Stimulated activated CD8-positive, alpha-beta memory T cell treated with anti-CD3 and anti-CD28 coated beads, Interleukin-7, amount 100 ng/mL, for 1 hour (primary cell): ENCODE measurements at places on chromosomes 11 and 22.

- no peak for DNase-seq
These were observed 18.6 kb upstream of the MCHR1 start for GRCh38 chr22:40660730-40661129.

DNA sequence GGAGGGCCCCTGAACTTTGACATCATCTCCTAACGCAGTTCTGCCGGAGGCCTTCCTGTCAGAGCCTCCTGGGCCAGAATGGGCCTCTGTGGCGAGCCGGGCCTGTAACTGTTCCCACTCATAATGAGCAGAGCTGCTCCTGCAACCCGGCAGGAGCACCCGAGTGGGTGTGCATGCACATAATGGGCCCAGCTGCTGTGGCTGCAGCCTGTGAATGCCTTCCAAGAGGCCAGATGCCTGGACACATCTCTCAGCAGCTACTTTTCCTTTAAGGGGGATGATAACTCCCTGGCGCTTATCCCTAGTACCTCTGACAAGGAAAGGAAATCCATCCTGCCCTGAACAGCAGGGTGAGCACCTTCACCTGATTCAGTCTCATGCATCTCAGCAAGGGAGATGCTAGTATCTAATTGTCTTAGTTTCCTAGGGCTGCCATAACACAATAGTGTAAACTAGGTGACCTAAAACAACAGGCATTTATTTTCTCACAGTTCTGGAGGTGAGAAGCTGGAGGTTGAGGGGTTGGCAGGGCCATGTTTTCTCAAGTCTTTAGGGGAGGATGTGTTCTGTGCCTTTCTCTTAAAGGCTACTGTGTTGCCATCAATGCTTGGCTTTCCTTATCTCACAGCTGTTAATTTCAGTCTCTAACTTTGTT lies 120.5 kb downstream of the TEAD1 start:
- DNase-seq = no peak

DNA sequence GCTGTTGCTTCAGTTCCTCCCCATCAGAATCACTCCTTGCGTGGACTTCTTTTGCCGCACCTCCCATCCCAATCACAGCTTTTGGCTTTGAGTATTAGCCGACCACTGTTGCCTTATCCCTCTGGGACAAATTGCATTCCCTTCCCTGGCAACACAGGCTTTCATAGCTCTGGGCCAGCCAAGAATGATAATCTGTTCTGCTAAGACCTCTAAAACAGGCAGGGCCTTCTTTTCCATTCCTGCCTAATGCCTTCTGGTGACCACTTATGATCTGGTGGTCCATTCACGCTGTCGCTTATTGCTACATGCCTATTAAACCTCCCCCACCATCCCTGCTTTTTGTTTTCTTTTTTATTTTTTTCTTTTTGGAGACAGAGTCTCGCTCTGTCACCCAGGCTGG lies 9.6 kb downstream of the SEC14L2 start:
- DNase-seq = no peak

DNA sequence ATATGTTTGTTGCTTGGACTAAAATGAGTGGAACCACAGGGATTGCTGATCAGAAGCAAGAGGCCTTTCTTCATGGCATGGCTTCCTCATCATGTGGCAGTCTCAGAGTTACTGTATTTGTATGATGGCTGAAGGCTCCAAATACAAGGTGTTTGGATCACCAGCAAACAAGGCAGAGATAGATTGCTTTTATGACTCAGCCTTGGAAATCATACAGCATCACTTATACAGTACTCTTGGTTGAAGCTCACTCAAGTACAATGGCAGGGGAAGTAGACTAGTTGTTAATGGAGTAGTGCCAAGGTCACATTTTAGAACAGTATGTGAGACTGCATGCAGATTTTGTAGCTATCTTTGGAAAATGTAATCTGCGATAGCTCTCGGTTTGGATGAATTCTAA lies 16.6 kb downstream of the CAPRIN1 start:
- no peak for DNase-seq

DNA sequence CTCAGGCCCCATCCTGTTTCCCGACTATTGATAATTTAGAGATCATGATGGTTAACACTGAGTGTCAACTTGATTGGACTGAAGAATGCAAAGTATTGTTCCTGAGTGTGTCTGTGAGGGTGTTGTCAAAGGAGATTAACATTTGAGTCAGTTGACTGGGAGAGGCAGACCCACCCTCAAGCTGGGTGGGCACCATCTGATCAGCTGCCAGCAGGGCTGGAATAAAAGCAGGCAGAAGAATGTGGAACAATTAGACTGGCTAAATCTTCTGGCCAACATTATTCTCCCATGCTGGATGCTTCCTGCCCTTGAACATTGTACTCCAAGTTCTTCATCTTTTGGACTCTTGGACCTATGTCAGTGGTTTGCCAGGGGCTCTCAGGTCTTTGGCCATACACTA lies 1170.0 kb upstream of the CNTN5 start:
- no peak for DNase-seq

DNA sequence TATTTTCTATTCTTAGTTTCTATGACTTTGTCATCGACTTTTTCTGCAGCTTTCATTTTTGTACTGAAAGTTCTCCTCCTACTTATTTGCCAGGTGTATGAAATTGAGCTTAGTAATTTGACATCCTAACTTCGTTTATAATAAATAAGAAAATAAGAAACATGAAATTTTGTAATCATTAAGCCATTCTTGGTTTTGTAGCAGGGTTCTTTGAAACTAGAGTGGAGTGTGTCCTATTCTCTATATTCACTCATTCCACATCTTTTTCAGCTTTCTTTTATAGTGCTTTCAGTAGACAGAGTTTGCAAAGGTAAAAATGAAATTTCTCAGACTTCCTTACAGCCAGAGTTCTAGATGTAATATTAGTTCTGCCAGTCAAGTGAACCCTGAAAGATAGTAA lies 47.8 kb downstream of the FANCF start:
- no peak for DNase-seq

DNA sequence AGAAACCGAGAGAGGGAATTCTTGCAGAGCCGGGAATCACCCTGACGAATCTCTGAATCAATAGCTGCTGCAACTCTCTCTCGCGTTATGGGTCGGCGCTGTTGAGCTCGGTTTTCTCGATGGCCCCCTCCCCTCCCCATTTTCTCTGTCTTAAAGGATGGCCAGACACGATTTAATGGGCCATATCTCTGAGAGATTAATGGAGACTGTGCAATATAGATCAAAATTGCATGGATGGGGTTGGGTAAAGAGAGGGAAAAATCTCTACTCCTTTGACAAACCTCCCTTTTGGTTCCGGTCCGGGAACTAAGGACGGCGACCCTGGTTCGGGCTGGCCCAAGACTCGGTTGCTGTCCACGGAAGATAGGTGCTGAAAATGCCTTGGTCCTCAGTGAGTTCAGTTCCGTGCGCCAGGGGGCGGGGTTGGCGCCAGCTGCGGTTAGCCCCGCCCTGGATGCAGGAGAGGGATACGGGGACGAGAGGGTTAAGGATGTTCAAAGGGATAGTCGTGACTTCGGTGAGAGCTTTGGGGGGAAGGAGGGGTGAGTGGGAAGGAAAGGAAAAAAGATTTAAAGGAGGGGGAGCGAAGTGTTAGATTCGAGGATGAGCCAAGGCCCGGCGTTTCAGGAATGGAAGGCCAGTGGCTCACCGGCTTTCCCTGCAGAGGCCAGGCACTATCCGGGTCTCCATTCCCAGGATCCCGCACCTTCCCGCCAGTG lies 103.6 kb upstream of the HSD17B12 start:
- DNase-seq = no peak

- no peak for DNase-seq
These were observed 1.4 kb downstream of the NECTIN1 start for GRCh38 chr11:119727523-119728151.

- DNase-seq = no peak
These were observed 159.7 kb downstream of the DDX10 start for GRCh38 chr11:108824545-108824944.

- DNase-seq = no peak
These were observed 37.1 kb downstream of the RAB30 start for GRCh38 chr11:83034673-83035014.

GRCh38 chr11:122931510-122931909 lies 49.0 kb downstream of the JHY start:
- DNase-seq = no peak

GRCh38 chr22:45058622-45058912 lies 48.8 kb upstream of the PHF21B start:
- DNase-seq = no peak

DNA sequence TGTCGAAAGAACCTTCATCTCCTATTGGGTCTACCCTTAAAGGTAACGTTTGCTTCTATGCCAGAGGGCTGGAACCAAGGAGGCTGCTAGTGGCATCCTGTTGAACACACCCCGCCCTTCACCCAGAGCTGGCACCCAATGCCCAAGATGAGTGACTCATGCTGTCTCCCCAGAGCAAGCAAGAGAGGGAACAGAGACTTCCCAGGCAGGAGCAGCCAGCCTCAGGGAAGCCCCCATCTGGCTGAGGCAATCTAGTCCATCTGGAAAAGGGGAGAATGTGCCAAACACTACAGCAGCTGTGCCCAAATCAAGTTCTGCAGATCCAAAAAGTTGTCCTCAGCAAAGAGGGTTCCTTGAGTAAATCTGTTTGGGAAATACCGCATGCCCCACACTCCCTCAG lies 91.9 kb upstream of the TP53I11 start:
- DNase-seq = no peak

DNA sequence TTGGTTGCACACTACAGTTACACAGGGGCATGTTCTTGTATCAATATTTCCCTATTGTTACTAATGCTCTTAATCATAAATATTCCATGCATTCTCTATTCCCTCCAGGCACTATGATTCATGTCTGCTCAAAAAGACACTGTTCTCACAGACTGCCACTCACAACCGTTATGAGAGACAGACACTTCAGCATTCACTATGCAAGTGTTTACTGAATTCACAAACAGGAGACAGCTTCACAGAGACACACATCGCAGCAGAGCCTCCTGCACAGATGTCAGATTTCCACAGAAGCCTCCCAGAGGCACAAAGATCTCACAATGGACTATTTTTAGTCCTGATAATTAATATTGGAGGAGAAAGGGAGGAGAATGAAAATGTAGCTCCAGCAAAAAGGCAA lies 930.4 kb downstream of the OPCML start:
- DNase-seq = no peak
